ENCODE measurements at places on chromosomes 16 and 17.

DNA sequence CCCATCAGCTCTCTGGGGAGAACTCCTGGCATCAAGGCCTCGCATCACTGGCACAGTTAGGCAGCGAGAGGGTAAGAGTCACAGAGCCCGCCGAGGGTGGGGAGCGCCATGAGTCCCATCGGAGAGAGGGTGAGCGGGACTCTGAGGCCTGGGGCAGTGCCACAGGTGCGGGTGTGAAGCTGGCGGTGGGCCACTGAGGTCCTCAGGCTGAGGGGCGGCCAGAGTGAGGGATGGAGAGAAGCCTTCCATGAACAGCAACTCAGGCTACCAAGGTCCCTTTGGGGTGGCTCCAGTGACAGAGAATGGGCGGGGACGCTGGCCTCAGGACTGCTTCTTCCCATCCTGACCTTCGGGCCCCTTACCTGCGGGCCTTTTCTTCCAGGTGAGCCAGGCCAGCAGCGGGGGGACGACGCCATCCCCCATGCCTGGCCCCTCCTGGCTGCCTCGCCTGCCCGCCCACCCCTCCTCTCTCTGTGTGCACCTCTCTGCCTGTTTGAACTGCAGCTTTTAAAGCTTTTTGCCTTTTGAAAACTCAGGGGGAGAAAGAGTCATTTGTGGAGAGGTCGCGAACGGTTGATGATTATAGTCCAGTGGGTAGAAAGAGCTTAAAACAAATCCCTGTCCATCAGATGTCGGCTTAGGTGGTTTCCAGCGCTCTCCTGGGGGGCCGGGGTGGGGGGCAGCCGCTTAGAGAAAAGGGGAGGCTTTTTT, 149.3 kb upstream of the GSE1 start:
- DNase-seq, result no peak

- DNase-seq, result no peak
These were observed 240.7 kb downstream of the CDH13 start for GRCh38 chr16:82867485-82867884.

- DNase-seq, result peak; percentile 95
These were observed 46.1 kb downstream of the RAB11FIP3 start for GRCh38 chr16:471353-472198.

DNA sequence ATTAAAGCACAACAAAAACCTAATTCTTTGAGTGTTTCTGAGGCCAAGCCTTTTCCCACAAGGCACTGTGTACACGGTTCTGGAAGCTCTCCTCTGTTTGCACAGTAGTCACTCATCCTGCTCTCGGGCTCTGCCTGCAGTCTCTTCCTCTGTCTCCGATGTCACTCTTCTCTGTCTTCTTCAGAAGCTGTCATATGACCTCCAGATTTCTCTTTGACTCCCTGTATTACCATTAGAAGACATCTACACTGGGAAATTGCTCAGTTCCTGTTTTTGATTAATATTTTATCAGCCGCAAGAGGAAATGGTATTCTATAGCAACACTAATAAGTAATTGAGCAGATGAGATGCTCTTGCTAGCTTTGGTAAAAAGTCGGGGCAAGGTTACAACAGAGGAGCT, 422.9 kb downstream of the WWOX start:
- DNase-seq, result no peak

GRCh38 chr16:8682551-8683259, 8.3 kb downstream of the ABAT start:
- DNase-seq, result no peak

- DNase-seq, result no peak
These were observed 94.5 kb upstream of the METRNL start for GRCh38 chr17:82984751-82985427.

GRCh38 chr16:17921357-17921978, 415.1 kb downstream of the NPIPA8 start:
- DNase-seq, result no peak

DNA sequence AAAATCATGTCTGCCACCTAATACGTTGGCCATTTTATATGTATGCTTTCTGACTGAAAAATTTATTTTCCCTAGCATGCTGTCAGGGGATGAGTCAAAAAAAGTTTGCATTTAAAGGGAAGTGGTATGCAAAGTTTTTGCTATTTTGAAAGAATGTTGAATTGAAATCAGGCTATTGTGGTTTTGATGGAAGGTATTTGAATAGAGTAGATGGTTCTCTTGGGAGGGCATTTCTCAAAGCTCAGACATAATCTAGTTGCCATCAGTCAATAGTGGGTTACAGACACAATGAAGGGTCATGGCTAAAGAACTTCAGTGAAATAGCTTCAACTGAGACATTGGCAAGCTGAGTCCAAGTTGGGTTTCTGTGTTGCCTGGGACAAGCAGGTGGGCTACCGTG, 102.4 kb downstream of the MAP2K6 start:
- DNase-seq, result no peak

- DNase-seq, result peak; percentile 45
These were observed 4.7 kb upstream of the IL17C start for GRCh38 chr16:88633684-88634140.

DNA sequence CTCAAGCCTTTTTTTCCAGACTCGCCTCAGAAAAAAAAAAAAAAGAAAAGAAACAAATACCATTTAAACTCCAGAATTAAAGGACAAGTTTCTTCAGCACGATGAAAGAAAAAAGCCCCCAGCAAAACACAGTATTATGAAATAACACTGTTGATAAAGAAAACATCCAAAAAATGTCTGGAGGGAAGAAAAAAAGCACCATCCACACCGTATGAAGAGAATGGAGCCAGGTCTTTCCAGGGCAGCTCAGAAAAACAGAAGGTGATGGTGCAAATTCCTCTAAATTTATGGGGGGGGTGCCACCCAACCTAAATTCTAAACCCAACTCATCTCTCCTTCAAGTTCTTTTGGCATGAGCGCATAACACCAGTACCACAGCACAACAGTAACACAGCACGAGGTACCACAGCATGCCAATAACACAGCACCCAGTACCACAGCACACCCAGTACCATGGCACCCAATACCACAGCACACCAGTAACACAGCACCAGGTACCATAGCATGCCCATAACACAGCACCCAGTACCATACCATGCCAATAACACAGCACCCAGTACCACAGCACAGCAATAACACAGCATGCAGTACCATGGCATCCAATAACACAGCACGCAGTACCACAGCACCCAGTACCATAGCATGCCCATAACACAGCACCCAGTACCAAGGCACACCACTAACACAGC, 19.0 kb downstream of the AXIN1 start:
- DNase-seq, result no peak

DNA sequence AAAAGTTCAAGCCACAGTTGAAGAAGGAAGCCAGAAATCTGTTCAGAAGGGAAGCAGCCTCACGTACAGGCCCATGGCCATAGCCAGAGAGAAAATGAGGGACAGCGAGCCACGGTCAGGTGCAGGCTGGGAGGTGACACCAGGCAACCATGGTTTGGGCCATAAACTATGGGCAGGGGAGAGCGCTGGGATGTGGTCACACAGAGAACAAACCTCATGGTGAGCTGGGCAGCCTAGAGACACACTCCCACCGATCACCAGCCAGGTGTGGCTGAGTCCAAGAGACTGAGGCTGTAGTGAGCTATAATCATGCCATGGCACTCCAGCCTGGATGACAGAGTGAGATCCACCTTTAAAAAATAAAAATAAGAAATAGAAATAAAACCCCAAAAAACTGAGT, 76.5 kb downstream of the NETO2 start:
- DNase-seq, result no peak

Measured in hippocampal formation (tissue), 2 donors.